ENCODE measurements at places on chromosomes 1 and 21.

DNA sequence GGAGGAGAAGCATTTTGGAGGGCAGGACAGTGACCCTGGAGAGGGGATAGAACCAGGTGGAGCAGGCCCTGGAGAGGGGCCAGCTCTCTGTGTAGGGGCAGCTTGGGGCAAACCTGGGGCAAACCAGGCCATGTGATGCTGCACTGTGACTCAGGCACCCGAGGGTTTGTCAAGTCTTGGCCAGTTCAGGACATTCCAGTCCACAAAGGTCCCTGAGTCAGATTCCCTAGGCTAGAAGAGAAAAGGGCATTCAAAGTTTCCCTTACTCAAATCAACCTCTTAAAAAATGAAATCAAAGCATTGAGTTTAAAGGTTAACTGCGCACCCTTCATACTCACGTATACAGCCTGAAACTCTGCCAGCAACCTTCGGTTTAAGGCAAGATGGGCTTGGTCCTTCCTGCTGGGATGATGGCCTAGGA lies 25.2 kb upstream of the PLA2G2C start:
- DNase-seq = no peak

DNA sequence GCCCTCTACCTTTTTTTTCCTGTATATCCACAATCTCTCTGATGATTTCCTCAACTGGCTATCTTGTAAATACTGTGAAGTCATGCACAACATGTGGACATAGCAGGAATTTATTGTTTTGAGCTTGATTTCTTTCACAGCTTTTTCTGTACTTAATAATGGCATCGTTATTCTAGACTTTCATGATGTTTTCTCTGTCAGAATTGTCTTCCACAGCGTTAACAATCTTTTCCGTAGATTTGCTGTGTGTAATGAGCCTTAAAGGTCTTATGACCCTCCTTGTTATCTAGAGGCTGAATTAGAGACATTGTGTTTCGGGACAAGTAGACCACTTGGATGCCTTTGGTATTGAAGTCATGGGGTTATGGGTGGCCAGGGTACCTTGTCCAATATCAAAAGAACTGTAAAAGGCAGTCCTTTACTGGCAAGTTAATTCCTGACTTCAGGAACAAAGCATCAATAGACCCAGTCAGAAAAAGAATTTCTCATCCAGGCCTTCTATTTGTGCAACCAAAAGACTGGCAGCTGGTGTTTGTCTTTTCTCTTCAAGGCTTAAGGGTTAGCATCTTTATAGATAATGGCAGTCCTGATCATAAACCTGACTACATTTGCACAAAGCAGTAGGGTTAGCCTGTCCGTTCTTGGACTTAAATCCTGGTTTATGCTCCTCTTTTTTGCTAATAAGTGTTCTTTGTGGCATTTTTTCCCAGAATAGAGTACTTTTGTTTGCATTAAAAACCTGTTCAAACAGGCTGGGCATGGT lies 30.1 kb upstream of the CHAF1B start:
- DNase-seq = no peak

- no peak for DNase-seq
These were observed 166.8 kb downstream of the HIVEP3 start for GRCh38 chr1:41751804-41752513.

- no peak for DNase-seq
These were observed 113.5 kb downstream of the OMA1 start for GRCh38 chr1:58432851-58433668.

GRCh38 chr1:18176619-18177018 lies 69.0 kb downstream of the IGSF21 start:
- DNase-seq = no peak

DNA sequence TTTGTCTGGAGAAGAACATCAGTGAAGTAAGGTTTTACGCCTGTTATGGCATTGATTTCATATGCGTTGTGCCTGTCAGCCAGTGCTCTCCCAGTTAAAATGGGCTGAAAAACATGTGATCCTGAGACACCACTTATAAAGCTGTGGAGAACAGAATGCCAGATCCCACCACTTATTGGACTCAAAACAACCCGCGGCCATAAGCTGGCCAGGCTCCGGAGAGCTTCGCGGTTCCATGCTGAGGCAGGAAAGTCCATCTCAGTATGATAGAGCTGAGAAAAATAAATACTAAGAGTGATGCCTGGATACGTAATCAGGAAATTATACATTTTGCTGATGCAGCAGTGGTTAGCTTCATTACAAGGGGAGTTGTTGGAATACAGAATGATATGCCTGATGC lies 5.1 kb downstream of the APOBEC4 start:
- DNase-seq = no peak

- no peak for DNase-seq
These were observed 625 bp upstream of the NEGR1 start for GRCh38 chr1:72283022-72283306.

- no peak for DNase-seq
These were observed 425.8 kb downstream of the DSCAM start for GRCh38 chr21:40421121-40421520.

- no peak for DNase-seq
These were observed 636.9 kb downstream of the KIF26B start for GRCh38 chr1:245791410-245792312.

DNA sequence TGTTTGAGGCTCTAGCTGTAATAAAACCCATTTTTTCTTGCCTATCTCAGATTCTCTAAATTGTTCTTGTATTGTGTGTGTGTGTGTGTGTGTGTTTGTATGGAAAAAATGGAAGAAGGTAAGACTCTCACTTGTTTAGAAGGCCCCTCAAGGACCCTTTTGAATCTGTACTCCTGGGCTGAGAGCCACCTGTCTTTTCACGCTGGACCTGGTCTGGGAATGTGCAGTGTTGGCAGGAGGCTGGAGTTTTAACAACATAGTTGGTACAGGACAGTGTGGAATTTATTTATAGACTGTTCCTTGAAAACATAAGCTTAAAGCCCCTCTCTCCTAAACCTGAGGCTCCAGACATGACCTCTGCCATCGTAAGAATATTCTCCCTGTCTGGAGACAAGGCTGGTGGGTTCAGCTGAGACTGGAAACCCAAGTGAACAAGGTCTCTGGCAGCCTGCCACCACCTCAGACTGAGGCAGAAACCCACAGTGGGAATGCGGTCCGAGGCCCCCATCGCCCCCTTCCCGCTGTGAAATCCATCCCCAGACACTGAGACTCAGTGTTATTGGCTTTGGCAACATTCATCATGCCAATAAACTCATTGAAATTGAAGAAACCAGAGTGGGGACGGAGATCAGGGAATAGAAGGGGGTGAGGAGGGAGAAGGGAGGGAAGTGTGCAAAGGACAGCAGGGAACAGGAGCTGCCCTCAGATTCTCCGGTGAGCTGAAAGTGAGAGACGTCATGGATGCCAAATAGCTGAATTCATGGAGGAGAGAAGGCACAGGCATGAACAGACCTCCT lies 24.6 kb upstream of the PLXNA2 start:
- no peak for DNase-seq

GRCh38 chr1:37567023-37567422 lies 10.3 kb downstream of the DNALI1 start:
- DNase-seq = no peak

DNA sequence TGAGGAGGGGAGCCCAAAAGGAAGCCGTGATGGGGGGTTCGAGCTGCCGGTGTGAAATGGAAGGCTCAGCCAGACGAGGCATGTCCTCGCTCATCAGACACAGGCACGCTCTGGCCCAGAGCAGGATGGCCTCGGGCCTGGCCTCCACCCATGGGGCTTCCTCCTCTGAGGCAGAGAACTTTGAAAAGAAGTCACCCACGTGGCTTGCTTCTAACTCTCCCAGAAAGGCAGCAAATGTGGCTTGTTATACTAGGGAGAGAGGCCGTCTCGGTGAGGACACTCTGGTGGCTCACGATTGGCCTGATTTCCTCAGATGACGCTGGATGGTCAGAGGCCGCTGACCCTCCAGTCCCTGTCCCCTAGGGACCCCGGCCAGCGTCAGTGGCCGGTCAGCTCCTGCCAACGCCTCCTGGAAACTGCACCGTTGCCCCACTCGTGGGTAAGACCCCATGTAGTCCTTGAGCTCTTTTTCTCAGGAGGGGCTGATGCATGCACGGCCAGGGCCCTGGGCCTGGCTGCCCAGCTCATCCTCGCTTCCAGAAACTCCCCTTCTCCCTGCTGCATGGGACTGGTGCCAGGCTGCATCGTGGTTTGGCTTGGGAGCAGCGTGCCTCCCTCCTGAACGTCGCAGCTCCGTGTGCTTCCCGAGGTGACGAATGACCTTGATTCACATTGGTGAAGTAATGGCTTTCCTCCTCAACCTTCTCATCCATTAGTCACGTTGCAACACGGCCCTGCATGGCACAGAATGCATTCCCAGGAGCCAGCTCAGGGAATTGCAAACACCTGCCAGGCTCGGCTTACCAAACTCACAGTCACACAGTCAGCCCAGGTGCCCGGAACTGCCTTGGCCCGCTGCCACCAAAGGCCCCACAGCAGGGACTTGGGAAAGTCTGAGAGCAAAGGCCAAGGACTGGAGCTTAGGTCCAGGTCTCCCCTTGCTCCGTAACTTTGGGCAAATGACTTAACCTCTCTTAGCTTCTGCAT lies 58.8 kb downstream of the TOMM20 start:
- DNase-seq = no peak

DNA sequence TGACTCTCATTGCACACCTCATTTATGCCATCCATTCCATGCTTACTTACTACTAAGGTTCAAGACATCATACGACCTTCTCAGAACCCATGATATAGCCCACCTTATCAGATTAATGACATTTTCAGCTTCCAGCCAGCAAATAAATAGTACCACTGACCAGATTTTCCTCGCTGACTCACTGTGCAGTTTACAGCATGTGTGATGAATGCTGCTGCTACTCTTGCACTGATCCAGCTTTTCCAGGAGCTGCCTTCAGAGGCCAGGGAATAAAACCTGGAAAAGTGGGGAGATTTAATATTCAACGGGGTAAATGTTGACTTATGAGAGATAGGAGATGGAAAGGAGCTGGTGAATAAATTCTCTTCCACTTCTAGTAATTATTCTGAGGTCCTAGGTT lies 247.1 kb downstream of the COL11A1 start:
- no peak for DNase-seq

- DNase-seq = no peak
These were observed 19.3 kb downstream of the ELF3 start for GRCh38 chr1:202029727-202030126.

DNA sequence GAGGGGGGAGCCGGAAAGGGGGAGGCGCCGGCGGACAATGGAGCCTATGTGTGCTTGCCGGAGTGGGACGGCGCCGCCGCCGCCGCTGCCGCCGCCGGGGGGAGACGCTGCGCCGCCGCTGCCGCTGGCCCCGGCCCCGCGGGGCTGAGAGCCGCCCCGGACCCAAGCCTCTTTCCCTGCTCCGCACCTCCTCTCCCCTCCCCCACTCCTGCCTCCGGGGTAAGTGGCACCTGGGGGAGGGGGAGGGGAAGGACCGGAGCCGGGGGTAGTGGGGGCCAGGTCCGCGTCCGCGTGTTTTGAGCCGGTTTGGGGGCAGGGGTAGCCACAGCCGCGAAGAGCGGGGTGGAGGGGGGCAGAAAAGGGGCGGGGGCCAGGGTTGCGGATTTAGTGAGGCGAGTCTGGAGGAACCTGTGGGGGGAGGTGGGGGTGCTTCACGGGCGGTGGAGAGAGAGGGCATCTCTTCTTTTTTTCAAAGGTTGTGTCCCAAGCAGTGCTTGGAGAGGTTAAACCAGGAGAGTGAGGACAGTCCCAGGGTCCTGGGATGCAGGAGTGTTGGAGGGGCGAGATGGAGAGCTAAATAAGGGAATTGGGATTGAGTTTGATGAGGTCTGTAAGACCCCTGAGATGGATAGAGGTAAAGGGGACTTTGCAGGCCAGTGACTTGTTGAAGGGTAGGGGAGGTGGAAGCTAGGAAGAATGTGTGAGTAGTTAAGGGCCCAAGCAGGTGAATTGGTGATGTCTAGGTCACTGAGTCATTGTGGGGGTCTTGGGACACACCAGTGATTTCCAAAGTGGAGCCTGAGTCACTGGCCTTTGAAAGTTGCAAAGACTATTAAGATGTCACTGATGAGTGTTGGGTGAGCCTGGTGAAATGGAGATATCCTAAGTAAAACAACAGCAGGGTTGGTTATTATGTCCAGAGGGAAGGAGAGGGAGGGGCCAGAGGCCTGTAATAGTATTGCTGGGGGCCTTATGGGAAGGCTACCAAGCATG lies 59.1 kb downstream of the BCL9 start:
- DNase-seq = no peak

DNA sequence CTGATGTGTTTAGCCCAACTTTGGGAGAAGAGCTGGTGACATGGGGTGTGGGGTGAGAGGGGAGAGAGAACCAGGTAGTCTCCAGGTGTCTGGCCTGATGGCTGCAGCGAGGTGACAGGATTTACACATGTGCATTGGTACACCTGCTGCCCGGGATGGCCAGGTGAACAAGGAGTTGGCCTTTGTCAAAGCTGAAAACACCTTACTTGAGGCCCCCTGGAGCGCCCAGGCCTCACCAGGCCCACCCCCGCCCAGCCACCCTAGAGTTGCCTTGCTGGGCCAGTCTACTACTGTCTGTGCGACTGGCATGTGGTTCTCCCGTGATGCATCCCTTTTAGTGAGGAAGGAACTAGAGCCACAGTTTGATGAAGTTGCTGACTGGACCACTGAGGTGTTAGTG lies 90.5 kb downstream of the ADARB1 start:
- no peak for DNase-seq

DNA sequence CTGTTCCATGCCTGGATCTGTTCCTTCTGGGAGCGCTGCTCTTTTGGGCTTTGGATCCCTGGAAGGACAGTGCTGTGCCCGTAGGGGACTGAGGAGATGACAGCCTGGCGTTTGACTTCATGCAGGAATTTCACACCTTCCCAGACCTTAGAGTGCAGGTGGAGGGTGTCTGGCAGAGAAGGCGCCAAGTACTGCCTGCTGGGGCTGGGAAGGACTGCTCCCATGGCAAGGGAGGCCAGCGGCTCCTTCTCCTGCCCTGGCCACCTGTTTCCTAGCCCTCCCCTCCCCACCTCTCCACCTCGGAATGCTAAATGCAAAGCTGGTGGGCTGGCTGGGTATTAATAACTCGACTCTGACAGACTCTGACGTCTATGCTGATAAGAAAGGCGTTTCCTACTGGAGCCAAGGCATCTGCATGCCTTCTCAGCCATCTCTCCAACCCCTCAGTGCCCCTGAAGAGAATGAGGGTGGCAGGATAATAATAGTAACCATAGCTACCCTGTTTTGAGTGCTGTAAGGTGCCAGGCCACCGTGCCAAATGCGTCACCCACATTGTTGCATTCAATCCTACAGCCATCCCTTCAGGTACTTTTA lies 17.5 kb upstream of the PDIK1L start:
- no peak for DNase-seq

DNA sequence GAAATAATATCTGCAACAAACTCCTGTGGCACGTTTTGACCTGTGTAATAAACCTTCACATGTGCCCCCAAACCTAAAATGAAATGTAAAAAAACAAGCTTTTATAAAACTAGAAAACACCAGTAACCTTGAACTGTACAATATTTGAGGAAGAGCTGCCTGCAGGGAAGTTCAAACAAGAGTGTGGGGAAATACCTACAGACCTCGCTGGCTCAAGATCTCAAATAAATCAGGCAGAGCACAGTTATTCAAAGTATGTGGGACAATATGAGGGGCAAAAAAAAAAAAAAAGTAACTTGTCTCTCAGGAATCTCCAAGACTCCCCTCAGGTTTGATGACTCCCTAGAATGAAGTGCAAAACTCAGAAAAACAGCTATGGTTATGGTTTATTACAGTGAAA lies 37.9 kb upstream of the PPIH start:
- no peak for DNase-seq

GRCh38 chr1:236952246-236953003 lies 51.8 kb downstream of the MT1HL1 start:
- no peak for DNase-seq

GRCh38 chr1:151514366-151514765 lies 3.2 kb downstream of the CGN start:
- DNase-seq = no peak

GRCh38 chr1:153532181-153532580 lies 3.6 kb downstream of the S100A6 start:
- no peak for DNase-seq

GRCh38 chr1:42463921-42464320 lies 835 bp downstream of the CCDC30 start:
- no peak for DNase-seq
